ENCODE measurements at places on chromosomes 11 and 22.

- DNase-seq = no peak
Observed at GRCh38 chr22:50303515-50303847, 4.0 kb downstream of the PLXNB2 start.

DNA sequence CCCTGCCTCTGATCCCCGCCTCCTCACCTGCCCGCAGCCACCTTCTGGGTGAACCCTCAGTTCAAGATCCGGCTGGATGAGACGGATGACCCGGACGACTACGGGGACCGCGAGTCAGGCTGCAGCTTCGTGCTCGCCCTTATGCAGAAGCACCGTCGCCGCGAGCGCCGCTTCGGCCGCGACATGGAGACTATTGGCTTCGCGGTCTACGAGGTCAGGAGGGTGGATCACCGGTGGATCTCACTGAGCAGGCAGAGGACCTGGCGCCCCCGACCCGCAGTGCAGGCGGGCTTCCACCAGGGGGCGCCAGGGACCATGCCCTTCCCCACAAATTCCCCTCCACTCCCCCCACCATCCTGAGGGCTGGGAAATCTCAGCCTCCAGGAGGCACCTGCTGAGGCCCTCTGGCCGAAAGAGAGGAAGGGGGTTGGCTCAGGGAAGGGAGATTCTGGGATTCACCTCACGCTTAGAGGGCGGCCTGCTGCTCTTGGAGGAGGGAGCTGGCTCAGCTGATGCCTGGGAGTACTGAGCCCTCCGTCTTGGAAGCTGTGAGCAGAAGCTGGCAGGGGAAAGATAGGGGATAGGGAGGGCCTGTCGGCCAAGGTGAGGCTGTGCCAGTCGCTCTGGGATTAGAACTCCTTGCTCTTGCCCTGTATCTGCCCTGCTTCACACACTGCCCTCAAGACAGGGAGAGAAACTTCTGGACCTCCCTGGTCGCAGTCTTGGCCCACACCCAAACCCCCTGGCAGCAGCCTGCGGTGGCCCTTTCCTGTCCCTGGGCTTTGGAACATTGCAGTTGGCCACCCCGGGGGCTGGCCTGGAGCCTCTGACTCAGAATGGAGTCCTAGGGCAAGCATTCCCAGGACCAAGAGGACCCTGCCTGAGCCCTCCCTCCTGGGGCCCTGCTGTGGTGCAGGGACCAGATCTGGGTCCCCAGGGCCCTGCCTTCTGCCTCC is 23.2 kb downstream of the CAPN1 start:
- peak; percentile 53 for DNase-seq

DNA sequence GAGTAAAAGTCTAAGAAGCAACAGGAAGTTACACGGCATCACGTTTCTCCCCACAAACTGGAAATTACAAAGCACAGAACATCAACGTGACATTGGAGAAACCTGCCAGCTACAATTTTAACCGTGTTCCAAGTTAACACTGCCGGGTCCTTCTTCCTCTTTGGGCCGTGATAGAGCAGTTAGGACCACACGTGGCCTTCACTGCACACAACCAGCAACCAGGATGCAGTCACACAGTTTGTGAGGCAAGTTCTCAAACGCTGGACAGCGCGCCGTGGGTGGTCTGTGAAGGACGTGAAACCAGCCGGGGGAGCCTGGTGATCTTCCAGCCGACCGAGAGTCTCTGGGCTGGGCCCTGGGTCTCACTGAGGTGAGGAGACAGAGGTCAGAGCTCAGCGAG is 14.6 kb downstream of the C11orf21 start:
- DNase-seq = no peak

DNA sequence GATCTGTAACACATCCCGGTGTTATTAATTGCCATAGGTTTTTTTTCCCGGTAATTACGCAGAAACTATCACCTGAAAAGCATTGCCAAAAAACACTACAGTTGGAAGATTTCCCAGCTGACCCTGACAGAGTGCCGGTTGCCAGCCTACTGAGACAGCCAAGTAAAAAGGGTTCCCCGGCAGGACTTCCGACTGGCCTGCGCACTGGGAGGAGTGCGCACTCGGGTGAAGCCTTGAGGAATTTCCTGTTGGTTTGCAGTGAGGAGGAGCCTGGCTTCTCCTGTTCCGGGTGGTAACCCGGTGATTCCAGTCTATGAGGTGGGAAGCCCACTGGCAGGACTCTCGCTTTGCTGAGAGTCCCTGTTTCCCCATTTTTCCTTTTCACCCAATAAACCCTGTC is 52.1 kb downstream of the CNTF start:
- DNase-seq = no peak

GRCh38 chr11:117647872-117648271 is 149.1 kb downstream of the DSCAML1 start:
- DNase-seq = no peak

DNA sequence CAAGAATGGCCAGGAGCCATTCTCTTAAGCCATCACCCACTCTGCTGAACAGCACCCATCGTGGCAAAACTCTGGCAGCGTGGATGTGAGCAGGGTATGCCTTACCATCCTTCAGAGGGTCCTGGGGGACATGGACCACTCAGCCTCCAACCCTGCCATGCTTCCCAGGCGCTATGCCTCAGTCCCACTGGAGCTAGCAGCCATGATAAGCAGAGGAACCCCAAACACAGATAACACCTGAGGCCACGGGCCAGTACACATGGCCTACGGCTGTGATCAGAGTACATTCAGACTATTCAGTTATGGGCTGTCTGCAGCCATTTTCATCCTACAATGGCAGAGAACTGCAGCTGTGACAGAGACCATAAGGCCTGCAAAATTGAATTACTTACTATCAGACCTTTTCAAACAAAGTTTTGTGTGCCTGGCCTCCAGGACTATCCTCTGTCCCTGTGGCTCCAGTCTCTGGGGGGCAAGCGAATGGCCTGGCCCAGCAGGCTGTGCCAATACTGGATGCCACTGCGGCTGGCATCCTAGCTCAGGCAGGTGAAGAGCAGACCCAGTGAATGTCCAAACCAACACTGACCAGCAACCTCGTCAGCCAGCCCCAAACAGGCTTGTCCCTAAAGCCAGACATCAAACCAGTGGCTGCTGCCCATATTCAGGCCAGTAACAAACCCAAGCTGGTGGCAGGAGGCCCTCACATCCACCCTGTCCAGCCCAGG is 6.9 kb downstream of the ARVCF start:
- DNase-seq = no peak

DNA sequence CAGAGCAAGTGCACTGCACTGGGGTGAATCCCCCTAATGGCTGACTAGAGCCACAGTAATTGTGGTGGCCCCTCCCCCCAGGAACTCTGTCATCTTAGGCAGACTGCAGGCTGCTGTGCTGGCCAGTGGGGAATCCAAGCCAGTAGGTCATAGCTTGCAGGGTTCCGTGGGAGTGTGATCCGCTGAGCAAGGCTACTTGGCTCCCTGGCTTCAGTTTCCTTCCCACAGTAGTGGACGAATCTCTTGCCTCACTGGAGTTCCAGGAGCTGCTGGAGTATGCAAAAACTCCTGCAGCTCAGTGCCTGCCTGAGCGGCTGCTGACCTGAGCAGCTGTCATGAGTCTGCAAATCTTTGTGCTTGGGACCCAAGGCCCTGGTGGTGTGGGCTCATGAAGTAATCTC is 13.2 kb downstream of the OOSP3 start:
- no peak for DNase-seq

- DNase-seq = no peak
Observed at GRCh38 chr22:43501878-43502277, 90.1 kb downstream of the MPPED1 start.

DNA sequence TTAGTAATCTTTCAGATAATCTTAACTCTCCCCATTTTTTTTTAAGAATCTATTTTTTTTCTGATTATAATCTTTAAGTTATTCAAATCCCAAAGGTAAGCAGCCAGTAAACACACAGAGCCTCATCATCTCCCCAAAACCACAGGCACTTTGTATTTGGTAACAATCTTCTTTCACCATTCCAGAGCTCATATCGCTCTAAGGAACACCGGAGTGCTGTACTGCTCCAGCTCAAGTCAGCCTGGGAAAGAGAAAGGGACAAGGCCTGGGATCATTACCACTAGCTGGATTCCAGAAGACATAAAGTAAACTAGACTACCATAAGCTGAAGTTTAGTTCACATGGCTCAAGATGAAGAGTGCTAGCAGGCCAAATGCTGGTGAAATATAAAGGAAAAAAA is 73.0 kb upstream of the APOA1 start:
- no peak for DNase-seq

DNA sequence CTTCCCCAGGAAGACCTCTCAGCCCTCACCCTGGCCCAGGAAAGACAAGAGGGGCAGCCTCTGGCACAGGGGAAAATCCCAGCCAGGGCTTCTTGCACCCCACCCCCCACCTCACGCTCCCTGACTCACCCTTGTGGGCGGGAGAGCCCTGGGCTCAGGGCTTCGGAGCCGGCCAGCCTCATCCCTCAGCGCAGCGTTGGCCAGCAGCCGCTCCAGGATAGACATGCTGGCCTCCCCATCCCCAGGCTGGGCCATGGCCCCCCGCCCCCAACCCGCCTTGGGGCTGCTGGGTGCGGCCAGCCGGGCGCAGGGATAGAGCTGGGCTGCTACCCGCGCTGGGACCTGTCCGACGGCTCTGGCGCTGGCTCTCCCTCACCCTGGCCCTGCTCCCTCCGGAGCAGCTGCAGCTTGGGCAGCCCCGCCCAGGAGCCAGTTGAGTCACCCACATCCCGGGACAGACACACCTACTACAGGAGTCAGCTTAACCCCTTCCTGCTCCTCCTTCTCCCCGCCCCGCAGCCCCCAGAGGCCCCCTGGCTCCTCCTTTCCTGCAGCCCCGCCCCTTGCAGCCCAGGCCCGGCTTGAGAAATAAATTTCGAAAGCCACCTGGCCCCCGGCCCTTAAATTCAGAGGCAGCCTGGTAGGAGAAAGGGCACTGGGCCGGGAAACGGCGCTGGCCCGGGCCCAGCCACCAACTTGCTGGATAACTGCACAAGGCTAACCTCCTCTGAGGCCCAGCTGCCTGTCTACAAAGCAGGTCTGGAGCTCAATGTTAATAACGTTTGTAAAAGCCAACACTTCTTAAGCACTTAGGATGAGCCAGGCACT is 13.4 kb downstream of the TNKS1BP1 start:
- DNase-seq = peak; percentile 23

GRCh38 chr11:75313513-75314272 is 37.8 kb downstream of the ARRB1 start:
- no peak for DNase-seq

DNA sequence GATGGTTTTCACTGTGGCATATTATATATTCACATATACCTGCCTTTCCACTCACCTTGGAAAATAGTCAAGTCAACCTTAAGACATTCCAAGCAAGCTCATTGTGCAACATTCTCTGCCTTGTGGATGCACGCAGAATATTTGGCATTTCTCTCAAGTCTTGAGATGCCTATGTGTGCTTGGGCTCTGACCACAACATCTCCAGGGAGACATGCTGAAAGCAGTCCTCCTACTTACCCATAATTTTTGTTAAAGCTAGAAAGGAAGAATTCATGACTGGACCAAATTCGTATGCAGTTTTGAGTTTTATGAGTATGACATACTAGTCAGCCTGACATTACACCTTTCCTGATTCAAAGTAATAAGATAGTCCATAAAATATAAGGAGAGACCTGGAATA is 684.0 kb downstream of the OPCML start:
- no peak for DNase-seq

- peak; percentile 48 for DNase-seq
Observed at GRCh38 chr11:2975594-2975993, 16.5 kb downstream of the NAP1L4 start.

- DNase-seq = no peak
Observed at GRCh38 chr11:132049205-132049604, 678.8 kb downstream of the NTM start.

GRCh38 chr11:68287419-68287818 is 15.6 kb upstream of the C11orf24 start:
- no peak for DNase-seq

DNA sequence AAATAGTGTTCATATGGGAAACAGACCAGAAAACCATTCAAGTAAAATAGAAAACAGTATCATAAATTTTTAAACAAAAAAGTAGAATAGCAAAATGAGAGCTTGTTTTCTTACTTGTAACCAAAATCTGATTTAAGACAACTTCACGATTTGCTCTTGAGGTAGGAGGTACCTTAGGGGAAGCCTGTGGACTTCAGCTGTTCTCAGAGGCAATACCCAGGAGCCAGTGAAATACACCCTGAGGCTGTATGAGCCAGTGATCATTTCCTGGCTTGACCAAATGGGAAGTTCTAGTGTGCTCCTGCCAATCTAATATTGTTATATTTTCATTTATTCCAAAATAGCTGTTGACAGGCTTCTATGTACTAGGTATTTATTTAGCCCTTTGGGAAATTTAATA is 104.8 kb downstream of the ARHGAP42 start:
- no peak for DNase-seq

DNA sequence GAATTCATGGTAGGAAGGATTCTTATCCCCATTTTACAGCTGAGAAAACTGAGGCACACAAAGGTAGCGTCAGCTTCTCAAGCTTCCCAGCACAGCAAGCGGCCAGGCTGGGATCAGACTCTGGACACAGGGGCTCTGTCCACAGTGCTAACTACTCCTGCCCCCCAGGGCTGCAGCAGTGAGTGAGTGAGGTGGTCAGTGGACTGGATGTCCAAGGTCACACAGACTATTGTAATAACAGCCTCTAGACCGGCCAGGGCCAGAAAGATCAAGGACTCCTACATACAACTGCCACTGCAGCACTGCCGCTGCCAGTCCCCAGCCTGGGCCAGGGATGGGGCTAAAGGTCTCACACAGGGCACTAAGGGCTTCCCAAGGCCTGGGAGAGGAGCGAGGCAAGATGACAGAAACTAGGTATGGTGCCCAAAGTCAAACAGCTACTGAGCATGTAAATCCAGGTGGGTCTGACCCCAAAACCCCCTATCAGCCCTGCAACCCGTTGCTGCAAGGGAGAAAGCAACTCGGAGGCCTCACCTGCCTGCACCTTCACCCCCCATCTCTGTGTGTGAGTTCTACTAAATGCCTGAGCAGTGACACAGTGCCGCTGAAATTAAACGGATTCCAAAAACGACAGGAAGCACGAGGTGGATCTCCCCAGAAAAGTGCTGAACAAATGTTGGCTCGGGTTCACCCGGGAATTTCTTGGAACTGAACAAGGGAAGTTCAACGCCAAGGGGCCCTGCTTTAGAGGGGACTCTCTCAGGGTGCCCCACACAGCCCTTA is 161.8 kb upstream of the GRK3 start:
- no peak for DNase-seq

GRCh38 chr11:16788141-16789062 is 50.0 kb downstream of the C11orf58 start:
- peak; percentile 34 for DNase-seq

DNA sequence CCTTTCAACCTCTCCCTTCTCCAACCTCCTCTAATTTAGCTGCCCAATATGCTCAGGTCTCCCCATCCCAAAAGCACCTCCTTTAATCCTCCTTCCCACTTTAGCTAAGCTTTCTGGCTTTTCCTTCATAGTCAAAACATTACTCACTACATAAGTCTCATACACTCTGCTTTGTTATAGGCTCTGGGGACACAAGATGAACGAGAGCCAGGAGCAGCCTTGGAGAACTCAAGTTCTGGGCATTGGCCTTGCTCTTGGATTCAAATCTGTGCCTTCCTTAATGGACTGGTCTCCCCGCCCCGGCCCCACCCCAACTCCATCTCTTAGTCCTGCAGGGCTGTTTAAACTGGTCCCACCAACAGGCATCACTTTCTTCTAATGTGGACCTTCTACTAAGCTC is 11.4 kb upstream of the HPX start:
- no peak for DNase-seq
